Activated T-helper 17 cell treated with anti-CD3 and anti-CD28 coated beads, Interleukin-2, amount 50 U/mL, for 72 hours (primary cell): ENCODE measurements at places on chromosomes 3 and 15. TPM values are rescaled to one million over a fixed set of nuclear protein-coding genes. Genes with fewer than 3 reads are reported as not detected.

DNA sequence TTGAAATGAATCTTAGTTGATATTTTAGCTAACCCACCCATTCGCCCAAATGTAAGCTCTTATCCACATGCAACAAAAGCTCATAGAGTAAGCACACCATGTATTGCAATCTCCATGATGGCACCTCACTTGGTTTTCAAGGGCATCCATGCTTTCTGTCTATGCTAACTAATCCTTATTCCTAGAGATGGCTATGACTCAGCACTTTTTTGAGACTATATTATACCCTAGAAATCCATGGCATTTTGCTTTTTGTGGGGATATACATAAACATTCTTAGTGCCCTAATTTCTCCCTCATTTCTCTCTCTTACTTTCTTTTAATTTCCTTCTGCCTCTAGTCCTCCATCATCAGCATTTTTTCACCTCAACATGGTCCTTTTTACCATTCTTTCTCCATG, 168.5 kb upstream of the STT3B start:
- H3K4me3 ChIP-seq, result no peak overlapping the region
- no peak overlapping the region for H3K27ac ChIP-seq
- no peak for ATAC-seq
- H3K4me1 ChIP-seq, result peaks cover 13% of the 10 kb centered on the region
- H3K27me3 ChIP-seq, result no peaks in the 10 kb centered on the region

The CMTM8 gene
- total RNA-seq, result 7.2 TPM

DNA sequence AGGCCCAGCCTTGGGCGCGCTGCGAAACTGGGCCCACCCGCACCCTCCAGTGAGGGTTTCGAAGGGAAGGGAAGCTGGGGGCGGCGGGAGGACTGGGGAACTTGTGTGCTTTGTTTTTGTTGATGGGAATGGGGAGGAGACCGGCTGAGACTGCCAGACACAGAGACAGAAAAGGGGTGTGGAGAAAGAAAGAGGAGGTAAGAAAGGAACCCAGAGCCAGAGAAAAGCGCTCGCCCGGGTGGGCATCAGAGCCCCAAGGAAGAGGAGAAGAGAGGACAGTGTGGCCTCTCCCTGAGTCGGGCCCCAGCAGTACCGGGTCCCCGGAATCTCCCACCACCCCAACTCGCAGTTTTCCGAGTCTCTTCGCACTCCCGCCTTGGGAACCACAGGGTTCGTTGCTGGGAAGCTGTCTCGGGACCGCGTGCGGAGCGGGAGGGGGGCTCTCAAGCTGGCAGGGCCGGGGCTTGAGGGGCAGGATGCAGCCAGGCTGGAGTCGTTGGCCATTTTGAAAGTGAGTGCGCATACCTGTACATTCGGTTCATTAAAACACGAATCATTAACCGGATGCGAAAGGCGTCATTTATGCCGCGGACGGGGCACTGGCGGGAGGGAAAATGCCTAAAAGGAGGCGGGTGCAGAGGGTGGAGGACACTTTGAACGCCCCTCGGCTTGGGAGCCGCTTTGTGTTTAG, 3.1 kb downstream of the SKOR1 start:
- H3K36me3 ChIP-seq, result peaks cover 17% of the 10 kb centered on the region
- H3K4me1 ChIP-seq, result peaks cover 31% of the 10 kb centered on the region

DNA sequence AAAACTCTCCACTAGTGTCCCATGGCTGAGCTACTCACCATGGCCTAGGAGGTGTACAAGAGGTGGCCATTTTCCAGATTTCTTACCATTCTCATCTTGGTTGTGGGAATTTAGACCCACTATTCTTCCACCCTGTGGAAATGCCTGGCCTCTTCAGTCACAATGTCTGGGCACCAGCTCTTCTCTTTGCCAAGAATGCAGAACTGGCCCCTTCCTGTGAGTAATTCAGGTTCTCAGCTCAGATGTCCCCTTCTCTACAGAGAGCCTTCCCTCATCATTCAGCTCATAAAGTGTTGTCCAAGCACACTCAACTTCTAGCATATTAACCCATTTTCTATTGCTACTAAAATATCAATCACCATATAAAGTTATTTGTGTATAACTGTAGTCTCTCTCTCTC, 575.5 kb upstream of the KCNMB2 start:
- peaks cover 3% of the 10 kb centered on the region for H3K27me3 ChIP-seq
- no peak overlapping the region for H3K4me3 ChIP-seq
- H3K36me3 ChIP-seq, result no peaks in the 10 kb centered on the region
- H3K4me1 ChIP-seq, result peaks cover 5% of the 10 kb centered on the region
- no peak overlapping the region for H3K27ac ChIP-seq
- ATAC-seq, result no peak

DNA sequence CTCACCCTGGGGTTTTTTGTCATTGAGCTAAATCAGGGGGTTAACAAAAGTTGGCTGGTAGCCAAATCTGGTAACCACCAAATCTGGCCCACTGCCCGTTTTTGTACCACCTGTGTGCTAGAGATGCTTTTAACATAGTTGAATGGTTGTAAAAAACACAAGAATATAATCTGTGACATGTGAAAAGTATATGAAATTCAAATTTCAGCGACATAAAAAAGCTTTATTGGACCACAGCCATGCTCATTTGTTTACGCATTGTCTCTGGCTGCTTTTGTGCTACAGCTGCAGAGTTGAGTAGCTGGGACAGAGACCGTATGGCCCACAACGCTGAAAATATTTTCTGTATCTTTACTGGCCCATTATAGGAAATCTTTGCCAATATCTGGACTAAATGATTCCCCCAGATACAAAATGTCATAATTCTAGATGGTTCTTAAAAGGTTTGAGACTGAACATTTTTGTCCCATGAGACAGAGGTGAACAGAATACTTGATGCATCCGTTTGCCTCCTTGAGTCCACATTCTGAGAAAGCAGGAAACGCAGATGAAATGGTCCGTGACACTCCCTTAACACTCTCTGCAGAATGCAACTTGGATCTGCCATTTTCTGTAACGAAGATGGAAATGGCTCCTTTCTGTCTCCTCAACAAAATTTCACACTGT, 120.9 kb upstream of the PDZRN3 start:
- H3K27me3 ChIP-seq, result no peaks in the 10 kb centered on the region
- H3K4me3 ChIP-seq, result no peak overlapping the region
- no peaks in the 10 kb centered on the region for H3K36me3 ChIP-seq
- no peak for ATAC-seq

DNA sequence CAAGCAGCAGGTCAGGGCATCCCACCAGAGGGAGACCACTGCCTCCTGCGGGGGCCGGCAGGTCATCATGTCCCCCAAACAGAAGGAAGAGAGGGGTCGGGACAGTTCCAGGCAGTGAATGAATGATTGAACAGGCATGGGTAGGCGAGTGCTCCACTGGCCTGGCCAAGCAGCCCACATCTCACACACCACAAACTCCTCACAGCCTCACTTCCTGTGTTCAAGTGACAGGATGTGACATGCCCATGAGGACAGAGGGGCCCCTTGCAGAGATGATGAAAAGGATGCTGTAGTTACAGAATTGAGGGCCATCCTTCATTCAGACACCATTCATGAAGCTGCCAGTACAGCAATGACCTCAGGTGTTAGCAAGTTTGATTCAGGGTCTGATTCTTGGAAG, 3.7 kb downstream of the IQSEC1 start:
- no peaks in the 10 kb centered on the region for H3K36me3 ChIP-seq
- peaks cover 4% of the 10 kb centered on the region for H3K27me3 ChIP-seq
- peak; percentile 87 for ATAC-seq
- peak overlapping the region; percentile 65 for H3K4me3 ChIP-seq
- H3K4me1 ChIP-seq, result peaks cover 6% of the 10 kb centered on the region

GRCh38 chr15:46956456-46956855, 760.8 kb upstream of the SEMA6D start:
- no peak overlapping the region for H3K4me3 ChIP-seq
- no peaks in the 10 kb centered on the region for H3K27me3 ChIP-seq
- no peaks in the 10 kb centered on the region for H3K36me3 ChIP-seq
- ATAC-seq, result no peak

The TFG gene
- total RNA-seq, result 71.8 TPM

The LSAMP gene
- total RNA-seq, result not detected

The PAQR5 gene
- not detected for total RNA-seq

The ST3GAL6 gene
- not detected for total RNA-seq

GRCh38 chr15:88956906-88957305, 43.7 kb upstream of the MFGE8 start:
- H3K27ac ChIP-seq, result no peak overlapping the region
- no peak overlapping the region for H3K4me3 ChIP-seq
- no peaks in the 10 kb centered on the region for H3K4me1 ChIP-seq
- ATAC-seq, result no peak
- H3K27me3 ChIP-seq, result peaks cover 3% of the 10 kb centered on the region

The DNAJA4 gene
- total RNA-seq, result 30.2 TPM

GRCh38 chr15:30963681-30964080, 27.7 kb downstream of the MTMR10 start:
- H3K27ac ChIP-seq, result no peak overlapping the region
- no peak for ATAC-seq
- H3K4me1 ChIP-seq, result peaks cover 5% of the 10 kb centered on the region
- H3K36me3 ChIP-seq, result peaks cover 60% of the 10 kb centered on the region
- no peaks in the 10 kb centered on the region for H3K27me3 ChIP-seq

The KLHL40 gene
- total RNA-seq, result not detected

- peak; percentile 40 for ATAC-seq
- H3K36me3 ChIP-seq, result no peaks in the 10 kb centered on the region
- peak overlapping the region; percentile 53 for H3K4me3 ChIP-seq
- H3K27ac ChIP-seq, result no peak overlapping the region
- peaks cover 9% of the 10 kb centered on the region for H3K4me1 ChIP-seq
- H3K27me3 ChIP-seq, result peaks cover 34% of the 10 kb centered on the region
Measured at GRCh38 chr3:23202203-23202920, 765 bp upstream of the UBE2E2 start.

DNA sequence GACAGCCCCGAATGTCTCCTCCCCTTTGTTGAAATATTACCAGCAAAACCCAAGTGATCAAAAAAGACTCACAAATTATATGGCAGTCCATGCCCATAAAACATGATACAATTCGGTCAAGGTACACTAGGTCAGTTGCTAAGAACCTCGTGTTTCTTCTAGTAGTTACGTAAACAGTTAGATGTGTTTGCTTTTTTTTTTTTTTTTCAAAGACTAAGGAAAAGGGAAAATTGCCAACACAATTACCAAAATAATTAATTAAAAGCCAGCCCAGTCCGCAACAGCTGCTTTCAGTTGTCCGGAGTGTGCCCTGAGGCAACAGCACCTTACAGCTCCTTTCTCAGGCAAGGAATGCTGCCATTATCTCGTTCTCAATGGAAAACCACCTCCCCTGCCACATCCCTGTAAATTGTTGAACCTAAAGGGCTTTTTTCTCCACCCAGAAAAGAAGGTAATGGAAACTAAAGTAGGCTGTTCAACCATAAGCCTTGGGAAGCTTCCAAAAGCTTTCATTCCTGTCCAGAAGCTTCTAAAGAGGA, 129.2 kb upstream of the TSC22D2 start:
- H3K36me3 ChIP-seq, result no peaks in the 10 kb centered on the region
- no peak overlapping the region for H3K4me3 ChIP-seq
- H3K4me1 ChIP-seq, result no peaks in the 10 kb centered on the region
